ENCODE measurements at places on chromosomes 13 and 19. TPM values are rescaled to one million over a fixed set of nuclear protein-coding genes. Genes with fewer than 3 reads are reported as not detected.

GRCh38 chr19:27971071-27971470, 1241.9 kb downstream of the UQCRFS1 start:
- DNase-seq: peak; percentile 32

The DMKN gene
- total RNA-seq: 232 TPM

The ABCC4 gene
- 5.0 TPM for total RNA-seq

DNA sequence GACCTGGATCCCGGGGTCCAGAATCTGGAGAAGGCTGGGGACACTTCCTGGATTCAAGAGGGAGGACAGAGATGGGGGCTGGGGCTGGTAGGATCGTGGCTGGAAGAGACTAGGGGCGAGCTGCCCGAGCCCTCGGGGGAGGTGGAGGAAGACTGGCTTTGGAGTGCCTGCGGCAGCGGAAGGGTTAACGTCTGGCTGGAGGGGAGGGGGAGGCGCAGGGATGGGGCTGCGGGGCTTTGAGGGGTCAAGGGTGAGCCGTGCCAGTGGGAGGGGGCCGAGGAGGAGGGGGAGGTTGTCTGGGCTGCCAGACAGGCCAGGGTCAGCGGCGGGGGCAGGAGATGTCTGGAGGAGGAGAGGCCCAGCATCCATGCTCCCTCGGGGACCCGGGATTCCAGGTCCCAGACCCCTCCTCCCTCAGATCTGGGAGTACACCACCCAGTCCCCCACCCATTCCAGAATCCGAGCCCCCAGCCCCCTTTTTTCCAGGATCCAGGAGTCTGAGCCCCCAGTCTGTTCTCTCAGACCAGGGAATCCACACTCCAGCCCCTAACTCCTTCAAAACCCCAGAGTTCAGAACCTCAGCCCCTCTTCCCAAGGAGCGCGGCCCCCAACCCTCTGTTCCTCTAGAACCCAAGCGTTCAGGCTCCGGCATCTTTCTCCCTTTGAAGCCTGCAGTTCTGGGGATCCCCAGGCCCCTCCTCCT, 3.2 kb upstream of the SPACA6 start:
- peak; percentile 68 for DNase-seq

DNA sequence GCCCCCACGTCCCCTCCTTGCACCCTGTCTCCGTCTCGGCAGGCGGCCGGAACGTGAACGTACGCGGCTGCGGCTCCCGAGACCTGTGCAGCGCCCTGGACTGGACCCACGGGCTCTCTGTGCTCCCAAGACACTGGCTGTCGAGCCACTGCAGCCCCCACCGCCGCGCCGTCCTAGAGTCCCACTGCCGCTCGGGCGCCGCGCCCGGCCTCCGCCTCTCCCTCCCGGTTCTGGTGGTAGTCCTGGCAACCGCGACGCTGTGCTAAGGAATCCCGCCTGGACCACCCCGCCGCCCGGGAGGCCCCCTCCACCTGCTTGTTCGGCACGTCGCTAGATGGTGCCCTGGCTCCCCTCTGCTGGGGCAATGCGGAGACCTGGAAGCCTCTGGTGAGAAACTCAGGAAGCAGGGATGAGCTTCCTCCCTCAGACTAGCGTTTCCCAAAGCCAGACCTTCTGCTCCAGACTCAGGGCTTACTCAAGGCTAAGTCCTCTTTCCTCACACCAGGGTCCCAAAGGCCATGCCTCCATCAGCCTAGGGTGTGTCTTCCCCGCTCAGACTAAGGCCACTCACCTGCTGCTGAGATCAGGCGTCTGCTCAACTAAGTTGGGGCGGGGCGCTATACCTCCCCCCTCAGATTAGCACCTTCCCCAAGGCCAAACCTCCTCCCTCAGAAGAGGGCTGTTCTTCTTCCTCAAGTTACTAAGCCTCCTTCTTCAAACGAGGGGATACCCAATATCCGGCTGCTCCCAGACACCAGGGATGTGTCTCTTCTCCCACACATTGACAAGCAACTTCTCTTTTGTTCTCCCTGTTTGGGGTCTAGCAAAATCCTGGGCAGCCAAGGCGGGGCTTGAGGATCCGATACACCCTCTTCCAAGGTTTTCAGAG, 16.1 kb upstream of the IRGC start:
- DNase-seq: peak; percentile 46

DNA sequence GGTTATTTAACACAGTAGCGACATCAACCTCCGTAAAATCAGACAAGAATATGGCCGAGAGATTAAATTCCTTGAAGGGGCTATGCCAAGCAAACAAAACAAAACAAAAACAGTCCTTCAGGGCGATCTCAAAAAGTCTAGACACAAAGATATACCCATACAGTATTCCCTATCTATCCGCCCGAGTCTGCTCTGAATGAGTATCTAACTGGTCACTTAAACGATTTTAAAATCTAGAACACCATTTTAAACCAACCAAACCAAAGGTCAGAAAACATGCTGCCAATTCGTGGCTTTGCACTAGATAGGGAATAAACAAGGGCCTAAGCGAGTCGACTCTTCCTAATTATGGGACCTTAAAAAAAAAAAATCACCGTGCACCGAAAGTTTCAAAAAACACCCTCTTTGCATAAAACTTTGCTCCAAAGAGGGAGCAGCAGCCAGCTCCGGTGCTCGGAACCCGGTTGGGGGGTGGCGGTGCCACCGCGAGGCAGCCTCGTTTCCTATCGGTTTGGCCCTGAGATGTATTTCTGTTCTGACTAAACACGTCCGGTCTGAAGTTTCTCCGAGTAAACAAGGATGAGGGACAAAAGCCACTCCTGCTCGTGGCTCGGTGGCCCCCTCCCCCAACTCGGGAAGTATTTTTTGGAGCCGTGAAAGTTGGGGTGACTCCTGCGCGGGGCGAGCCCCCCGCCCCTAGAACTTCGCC, 1.8 kb downstream of the HMGB1 start:
- peak; percentile 56 for DNase-seq

Measured in cardiac muscle cell (in vitro differentiated cells and primary cell).